ENCODE measurements at places on chromosomes 11 and 22.

DNA sequence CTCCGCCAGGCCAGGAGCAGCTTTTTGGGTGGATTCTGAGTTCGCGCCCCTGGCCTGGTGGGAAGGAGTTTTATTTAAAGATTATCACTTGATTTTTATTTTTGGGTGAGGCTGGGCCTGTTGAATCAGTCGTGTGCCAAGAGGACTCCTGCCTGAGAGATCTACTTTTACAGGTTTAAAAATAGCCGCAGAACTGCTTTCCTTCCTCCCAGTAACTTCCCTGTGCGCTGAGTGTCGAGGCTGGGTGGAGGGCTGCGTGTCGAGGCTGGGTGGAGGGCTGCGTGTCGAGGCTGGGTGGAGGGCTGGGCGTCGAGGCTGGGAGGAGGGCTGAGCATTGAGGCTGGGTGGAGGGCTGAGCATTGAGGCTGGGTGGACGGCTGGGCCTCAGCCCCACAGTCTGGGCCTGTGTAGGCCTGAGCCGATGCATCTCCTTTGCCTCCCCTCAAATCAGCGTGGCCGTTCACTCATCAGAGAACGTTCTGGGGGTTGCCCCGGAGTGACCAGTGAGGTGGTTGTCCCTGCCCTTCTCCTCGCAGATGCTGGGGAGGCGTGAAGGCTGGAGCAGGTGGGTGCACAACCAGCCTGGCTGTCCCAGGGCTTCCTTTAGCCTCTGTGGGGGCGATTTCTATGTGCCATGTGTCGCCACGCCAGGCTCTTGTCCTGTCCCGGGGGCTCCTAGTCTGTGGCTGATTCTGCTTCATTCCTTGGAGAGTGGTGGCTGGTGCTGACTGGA lies 30.1 kb downstream of the GRAMD4 start:
- no peak for DNase-seq

DNA sequence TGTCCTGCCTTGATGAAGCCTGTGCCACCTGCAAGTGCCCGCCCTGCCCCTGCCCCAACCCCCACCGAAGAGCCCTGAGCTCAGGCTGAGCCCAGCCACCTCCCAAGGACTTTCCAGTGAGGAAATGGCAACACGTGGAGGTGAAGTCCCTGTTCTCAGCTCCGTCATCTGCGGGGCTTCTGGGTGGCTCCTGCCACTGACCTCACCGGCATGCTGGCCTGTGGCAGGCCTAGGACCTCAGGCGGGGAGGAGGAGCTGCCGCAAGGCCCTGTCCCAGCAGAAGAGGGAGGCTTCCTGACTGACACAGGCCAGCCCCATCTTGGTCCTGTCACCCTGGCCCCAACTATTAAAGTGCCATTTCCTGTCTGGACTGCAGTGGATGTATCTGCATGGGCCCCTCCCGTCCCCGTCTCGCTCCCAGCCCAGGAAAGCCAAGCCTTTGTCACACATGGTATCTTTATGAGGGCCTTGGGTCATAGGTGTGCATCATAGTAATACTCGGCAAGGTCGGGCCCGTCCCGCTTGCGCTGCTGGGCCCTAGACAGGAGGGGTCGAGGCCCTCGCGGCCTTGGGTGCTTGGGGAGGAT lies 882 bp downstream of the FREY1 start:
- DNase-seq, result no peak

- peak; percentile 40 for DNase-seq
Observed at GRCh38 chr11:46361283-46362155, 14.3 kb downstream of the DGKZ start.

- no peak for DNase-seq
Observed at GRCh38 chr11:21411104-21411503, 741.7 kb downstream of the NELL1 start.

Data from stimulated activated naive B cell treated with anti-CD40 and anti-IgM and Interleukin-4, amounts not matched to agents 10 μg/mL and 1 μg/mL and 100 μg/mL, for 72 hours (primary cell).